ENCODE measurements at places on chromosomes 11 and 22.

DNA sequence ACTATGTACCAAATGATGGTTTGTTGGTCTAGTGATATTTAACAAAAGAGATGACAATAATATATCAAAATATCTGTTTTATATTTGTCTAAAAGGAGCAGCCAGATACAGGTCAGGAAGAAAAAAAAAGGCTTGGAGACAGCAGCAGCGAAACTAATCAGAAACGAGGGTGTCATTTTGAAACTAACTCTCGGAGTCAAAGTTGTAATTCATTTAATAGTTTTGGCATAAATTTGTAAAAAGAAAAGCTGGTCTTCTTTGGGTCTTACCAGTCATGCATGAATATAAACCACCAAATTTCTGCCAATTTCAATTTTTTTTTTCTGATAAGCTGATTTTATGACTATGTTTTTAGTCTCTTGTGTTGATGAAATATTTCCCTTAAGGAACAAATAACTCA, 25.5 kb downstream of the NPAT start:
- DNase-seq = no peak

- DNase-seq = no peak
These were observed 6.3 kb upstream of the SMIM35 start for GRCh38 chr11:118092907-118093571.

DNA sequence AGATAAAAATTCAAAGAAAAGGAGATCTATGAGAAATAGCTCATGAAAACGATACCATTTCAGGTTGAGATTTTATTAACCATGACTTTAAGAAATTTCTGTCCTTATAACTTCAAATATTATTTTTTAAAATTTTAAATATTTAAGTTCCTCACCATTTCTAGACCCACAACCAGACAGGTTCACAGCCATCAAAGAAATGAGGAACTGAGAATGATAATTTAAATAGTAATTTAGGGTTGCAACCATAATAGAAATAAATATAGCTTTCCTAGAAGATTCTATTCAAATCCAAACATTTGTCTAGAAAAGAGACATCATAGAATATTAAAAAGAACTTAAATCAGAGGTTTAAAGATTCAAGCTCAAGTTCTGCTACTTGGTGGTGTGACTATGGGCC, 5.9 kb upstream of the VWA5A start:
- no peak for DNase-seq

DNA sequence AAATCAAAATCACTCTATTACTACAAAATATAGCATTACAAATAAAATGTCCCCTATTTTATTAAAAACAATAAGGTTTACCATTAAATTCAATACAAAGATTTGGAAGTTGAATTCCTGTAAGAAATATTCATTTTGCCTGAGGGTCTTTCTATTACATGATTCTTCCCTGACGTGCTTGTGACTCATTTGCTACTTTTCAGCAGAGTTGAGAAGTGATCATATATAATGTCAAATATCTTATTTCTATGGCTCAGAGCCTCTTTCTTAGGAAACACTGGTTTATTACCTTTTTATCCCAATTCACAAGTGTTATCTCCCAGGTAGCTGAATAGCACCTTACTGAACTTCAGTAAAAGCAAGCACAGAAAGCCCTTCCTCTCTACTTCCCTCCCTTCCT, 65.2 kb upstream of the CNTN5 start:
- DNase-seq = no peak

- no peak for DNase-seq
These were observed 69.1 kb upstream of the AKIP1 start for GRCh38 chr11:8841899-8842298.

Measured in iPS-NIHi11 (cell line).